Activated CD8-positive, alpha-beta memory T cell treated with anti-CD3 and anti-CD28 coated beads for 4 hours (primary cell): ENCODE measurements at places on chromosomes 2 and 18.

GRCh38 chr2:98158305-98158704 is 71.3 kb downstream of the VWA3B start:
- no peak for DNase-seq

DNA sequence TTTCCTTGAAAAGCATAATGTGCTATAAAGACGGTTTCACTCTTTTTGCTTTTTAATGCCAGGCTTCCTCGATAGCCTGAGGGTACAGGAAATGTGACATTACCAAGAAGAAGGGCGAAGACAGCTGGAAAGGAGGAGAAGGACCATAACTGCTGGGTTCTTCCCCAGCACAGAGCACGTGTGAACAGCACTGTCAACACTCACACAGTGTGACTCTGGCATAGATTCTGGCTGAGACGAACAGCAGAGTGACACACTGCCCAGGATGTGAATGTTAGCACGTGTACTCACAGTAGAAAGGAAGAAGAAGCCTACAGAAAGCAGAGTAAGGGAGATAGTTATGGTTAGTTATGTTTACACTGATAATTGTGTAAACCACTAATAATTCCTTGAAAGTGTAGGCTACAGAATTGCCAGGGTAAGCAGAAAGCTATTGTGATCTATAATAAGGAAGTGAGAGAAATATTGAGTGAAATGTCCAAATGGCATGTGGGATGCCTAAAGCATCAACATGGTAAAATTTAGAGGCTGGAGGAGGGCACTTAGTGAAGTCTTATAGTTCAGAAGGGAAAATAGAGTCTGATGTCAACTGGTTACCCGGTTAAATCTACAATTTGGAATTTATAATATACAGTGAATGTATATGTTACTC is 198.2 kb downstream of the DLGAP1 start:
- DNase-seq = no peak

DNA sequence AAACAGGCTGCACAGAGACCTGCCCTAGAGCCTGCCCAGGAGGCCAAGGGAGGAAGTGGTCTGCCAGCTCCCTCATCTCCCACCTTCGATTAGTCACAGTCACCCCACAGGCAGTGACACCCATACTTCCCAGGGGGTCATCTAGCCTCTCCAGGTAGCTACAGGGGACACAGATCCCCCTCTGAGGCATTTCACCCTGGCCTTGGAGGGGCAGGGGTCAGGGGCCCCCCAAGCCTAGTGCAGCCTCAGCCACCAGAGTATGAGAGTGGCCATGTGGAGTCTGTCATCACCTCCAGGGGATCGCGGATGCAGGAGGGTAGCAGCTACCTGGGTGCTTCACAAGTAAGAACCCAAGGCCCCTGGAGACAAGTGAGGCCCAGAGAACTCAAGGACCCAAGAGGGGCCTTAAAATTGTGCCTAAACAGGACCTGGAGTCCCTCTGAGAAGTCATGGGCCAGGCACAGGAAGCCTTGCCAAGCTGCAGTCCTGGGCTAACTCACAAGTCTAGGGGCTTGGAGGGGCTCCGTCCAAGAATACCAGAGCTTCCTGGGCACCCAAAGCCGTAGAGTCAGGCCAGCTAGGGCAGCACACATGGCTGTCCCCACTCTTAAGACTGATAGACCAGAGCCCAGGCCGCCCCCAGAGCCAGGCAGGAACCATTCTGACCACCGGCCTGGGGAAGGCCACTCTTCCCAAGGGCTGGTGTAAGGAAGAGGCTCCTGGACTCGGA is 354.3 kb upstream of the ID2 start:
- no peak for DNase-seq

DNA sequence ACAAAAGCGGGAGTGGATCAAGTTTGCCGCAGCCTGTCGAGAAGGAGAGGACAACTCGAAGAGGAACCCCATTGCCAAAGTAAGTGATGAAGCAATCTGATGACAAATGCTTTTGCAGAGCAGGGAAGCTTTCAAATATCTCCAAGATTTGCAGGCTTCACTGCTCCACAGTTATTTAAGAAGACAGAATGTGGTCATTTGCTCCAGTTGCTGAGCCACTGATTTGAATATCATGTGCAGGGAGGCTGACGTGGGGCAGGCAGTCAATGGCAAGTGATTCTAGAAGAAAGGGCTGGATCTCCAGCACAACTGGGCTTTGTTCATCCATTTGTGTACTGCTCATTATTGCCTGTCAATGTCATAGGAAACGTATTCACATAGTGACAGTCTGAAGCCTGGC is 10.2 kb downstream of the DSG4 start:
- no peak for DNase-seq

GRCh38 chr2:28316546-28317335 is 75.9 kb upstream of the FOSL2 start:
- no peak for DNase-seq

DNA sequence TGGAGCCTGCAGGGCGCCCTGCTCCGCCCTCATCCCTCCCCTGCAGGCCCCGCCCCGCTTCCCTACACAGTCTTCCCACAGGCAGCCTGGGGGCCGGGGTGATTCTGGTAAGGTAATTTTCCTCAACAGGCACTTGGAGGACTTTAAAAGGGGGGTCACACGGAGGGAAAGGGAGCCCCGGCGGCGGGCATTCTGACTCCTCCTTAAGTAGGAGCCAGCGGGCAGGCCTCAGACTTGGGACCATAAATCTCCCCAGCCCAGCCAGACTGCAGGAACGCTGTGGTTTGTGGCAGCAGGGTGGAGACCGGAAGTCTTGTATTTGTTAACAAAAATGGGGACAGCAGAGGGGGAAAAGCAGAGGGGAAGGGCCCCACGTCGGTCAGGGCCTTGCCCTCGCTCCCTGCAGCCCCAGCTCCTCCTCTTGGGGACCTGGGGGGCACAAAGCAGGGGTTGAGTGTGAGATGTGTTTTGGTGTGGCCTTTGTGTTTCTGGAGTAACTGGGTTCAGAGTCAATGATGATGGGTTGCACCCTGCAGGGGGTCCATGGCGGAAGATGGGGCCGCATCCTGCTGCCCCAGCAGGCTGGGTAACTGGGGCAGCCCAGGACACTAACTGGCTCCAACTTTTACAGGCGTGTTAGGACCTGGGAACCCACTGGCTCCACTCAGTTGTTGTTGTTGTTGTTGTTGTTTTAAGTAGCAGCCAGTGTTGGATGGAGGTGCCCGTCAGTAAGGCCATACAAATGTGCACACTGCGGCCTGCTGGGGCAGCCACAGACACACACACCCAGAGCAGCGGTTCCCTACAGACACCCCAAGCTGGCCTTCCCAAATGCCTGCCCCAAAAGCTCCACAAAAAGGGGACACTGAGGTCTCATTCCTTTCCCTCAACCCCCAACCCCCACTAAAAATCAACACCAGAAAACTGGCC is 27.7 kb downstream of the SMAD7 start:
- DNase-seq = no peak

GRCh38 chr18:46152436-46152807 is 48.2 kb downstream of the HAUS1 start:
- no peak for DNase-seq
